ENCODE measurements at places on chromosomes 12 and 14.
A peak's percentile ranks its signal among the peaks of the same experiment; 100 is the strongest.

- no peak for DNase-seq
These were observed 1.3 kb downstream of the GLI1 start for GRCh38 chr12:57460841-57461275.

DNA sequence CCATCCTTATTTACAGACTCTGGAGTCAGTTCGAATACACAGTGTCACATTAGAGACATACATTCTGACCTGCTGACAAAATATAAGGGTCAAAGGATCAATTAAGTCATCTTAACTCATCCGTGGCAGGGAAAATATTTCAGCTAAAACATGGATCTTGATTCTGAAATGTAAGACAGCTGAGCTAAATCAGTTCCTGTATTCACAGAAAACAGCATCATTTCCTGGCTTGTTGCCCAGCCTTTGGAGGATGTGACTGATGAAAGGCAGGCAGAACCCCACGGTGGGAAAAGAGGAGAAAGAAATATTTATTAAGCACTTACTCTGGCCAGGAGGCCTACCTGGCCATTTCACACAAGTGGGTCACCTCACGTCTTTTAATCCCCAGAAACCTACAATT lies 101.9 kb downstream of the GAS2L3 start:
- DNase-seq, result no peak

GRCh38 chr14:83529531-83529930 lies 1995.9 kb upstream of the SEL1L start:
- DNase-seq, result no peak

DNA sequence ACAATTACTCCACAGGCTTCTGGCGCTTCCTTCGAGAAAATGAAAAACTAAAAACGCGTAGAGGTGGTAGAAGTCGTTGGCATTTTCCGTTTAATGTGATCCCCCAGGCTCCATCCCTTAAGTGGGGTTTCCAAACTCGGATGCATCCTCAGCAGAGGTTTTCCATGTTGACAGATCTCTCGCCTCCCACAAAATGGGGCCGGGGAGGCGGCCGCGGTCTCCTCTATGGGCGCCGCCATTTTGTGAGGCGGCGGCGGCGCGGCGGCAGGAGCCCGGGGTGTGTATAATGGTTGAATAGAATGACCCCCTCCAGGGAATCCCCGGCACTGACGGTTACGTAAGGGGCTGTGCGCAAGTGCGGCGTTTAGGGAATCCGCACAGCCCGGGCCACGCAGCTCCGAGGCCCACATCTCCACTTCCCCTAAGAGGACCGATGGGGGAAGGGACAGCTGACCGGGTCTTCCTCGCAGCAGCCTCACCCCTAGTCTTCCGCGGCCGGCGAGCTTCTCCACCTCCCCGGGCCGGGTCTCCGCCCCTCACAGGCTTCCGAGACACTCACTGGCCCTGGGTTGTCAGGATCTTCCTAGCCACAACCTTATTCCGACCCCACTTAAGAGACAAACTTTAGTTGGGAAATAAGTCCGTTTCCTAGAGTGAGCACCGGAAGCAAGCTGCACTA lies 2.1 kb upstream of the ARID2 start:
- peak; percentile 61 for DNase-seq

DNA sequence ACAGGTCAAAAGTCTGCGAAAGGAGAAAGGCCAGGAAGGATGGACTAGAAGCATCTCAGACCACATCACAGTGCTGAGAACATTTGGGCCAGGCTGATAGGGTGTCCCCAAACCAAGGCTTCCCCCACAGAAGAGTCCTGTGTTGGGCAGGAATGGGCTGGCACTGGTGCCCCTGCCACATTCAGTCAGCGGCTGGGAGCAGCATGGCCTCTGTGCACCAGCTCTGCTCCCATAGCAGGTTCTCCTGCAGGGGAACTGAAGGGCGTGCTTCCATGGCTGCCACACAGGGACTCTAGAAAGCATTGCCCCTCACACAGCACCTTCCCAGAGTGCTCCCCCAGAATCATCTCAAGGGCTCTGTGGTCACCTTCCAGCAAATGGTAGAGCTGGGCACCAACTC lies 17.5 kb downstream of the EVL start:
- DNase-seq, result no peak

DNA sequence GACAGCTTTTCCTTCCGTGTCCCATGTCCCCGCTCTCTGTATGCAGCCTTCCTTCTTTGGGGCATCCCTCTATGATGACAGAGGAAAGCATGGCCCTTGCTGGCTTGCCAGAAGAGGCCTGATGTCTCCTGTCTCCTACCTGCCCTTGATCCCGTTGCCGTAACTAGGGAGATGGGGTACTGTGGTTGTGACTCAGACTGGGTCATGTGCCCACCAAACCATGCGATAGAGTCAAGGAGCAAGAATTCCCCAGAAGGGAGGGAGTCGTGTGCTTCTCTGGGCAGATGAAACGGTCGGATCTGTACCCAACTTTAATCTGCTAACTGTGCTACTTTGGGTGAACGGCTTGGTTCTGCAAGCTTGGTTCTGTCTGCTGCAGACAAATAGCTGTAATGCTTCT lies 99.1 kb upstream of the DYNC1H1 start:
- no peak for DNase-seq

GRCh38 chr14:103071544-103072251 lies 12.3 kb upstream of the LBHD2 start:
- DNase-seq, result no peak

DNA sequence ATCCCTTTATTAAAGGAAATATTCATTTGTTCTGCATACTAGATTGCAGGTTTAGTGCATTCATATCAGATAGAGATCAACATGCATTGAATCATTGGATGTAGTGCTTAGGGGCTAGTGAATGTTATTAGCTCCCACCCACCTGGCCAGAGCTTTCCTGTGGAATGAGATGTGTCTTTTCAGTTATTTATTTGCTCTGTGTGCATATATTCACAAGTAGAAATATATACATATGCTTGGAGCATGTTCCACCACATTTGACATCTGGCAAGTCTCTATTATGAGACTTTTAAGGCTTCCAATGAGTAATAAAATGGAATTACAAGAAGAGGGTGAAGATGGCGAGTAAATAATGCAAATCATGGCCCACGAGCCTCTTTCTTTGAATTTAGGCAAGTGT lies 180.0 kb upstream of the LMO3 start:
- no peak for DNase-seq

DNA sequence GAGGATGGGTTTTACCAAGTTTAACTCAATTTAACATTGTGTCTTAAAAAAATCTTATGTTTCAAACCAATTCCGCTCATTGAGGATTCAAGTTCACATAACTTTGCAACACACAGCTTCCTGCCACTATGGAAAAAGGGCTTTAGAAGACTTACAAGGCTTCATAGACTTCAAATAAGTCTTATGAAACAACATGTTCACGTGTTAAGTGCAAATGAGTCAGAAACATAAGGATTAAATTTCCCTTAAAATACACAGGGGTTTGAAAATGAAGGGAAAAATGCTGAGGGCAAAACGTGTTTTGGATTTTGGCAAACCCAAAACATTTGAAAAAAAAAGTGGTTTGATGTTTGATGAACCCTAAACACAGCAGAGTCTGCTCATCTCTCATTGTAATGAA lies 364.8 kb downstream of the BMP4 start:
- no peak for DNase-seq

DNA sequence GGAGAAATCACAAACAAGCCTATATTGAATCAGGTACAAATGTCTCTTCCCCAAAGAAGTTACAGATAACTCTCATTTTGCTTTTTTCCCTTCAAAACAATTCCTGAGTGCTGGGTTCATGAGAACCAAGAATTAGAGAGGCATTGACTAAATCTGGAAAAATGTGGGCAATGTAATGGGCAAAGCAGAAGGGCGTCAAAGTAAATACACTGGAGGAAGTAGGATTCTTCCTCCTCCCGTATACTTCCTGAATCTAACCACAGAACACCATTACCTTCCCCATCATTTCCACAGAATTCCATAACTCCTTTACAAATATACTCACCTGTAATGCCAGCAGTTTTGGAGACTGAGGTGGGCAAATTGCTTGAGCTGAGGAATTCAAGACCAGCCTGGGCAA lies 3.0 kb upstream of the RBMS2 start:
- DNase-seq, result no peak
